ENCODE measurements at places on chromosomes 5 and 9.

DNA sequence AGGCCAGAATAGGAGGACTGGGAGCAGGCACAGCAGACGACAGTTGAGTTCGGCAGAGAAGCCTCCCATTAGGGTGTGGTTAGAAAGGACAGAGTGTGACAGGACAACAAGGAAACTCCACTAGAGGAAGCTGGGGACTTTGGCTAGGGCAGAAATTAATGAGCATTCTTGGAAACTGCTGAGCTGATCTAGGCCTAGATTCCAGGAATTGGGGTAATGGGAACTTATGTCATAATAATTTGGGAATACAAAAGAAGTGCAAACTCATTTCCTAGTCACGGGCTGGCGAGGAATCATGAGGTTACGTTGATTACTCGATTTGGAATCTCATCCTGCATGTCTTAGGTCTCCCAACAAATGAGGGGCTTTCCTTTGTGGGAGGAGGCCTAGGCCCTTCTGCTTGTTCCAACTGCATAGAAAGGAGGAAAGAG, 144.6 kb upstream of the RPS23 start:
- DNase-seq: no peak

DNA sequence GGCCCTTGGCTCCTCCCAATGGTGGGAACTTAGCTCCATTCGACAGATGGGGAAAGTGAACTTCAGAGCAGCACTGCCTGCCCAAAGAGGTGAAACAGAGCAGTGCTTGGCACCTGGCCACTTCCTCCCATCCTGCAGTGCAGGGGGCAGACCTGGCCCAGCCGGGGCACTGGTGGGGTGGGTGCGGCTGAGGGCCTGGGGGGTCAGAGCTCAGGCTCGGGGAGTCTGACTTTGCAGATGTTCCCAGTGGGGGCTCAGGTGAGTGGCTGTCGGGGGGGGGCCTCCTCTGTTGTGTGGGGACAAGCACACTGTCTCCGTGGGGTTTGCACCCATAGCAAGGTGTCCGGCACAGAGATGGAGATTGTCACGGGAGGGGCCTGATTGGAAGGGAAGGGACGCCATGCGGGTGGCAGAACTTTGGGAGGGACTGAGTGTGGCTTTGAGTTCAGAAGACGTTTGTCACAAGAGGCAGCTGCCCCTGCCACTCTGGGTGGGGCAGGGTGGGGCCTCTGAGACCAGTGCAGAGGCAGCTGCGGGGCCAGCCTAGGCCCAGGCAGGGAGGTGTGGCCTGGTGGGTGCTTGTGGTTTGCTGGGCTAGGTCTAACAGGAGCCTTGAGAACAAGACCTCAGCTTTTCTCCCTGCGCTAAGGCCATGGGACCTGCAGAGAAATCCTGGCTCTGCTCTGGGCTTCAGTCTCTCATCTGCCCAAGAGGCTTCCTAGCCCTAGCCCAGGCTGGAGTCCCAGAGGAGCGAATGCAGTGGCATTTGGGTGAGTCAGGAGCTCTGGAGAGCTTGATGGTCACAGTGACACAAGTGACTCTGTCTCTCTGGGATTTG, 2.5 kb downstream of the MYMK start:
- no peak for DNase-seq

DNA sequence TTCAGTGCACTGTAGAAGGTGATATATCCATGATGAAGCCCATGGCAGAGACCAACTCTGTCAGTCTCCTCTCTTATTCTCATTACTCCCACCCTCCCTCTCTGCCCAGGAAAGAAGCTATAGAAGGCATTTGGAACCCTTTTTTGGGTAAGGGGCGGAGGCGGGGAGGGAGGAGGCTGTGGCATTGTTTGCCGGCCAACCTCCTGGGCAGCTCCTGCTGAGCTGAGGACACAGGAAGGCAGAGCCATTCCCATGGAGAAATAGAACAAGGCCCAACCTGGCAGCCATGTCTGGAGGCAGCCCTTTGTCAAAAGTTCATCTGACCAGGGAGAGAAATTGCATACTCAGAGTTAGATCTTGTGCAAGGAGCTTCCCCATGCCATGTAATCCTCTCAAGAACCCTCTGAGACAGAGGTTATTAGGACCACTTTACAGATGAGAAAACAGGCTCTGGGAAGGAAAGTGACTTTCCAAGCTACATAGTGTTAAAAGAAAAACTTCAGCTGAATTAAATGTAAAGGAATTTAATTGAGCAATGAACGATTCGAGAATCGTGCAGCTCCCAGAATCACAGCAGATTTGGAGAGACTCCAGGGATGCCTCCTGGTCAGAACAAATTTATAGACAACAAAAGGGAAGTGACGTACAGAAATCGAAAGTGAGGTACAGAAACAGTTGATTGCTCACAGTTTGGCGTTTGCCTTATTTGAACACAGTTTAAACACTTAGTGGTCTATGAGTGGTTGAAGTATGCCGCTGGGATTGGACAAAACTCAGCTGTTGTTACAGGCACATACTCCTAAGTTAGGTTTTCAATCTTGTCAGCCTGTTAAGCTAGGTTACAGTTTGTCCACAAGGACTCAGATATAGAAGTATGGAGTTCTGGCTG, 158.6 kb downstream of the MELK start:
- DNase-seq: no peak

DNA sequence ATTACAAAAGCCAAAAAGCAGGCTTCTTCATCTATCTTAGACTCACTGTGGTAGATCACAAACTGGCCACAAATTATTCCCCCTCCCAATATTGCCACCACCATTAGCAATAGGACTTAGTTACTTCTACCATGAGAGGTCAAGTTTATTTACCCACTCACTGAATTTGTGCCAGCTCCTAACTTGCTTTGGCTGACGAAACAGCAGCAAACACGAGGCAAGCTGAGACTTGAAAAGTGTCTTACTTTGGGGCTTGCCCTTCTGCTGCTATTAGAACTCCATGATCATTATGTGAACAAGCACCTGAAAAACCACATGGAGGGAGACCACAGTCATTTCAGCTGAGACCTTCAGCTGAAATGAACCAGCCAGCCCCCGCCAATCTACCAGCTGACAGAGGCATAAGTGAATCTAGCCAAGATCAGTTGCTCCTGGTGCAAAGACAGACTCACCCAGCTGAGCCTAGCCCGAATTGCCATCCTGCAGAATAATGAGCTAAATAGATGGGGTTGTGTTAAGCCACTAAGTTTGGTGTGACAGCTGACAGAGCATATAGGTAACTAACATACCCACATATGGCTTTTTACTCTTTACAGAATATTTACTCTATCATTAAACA, 5.7 kb downstream of the WDR41 start:
- DNase-seq: no peak

- DNase-seq: no peak
Measured at GRCh38 chr5:61732796-61733195, 400.7 kb downstream of the ZSWIM6 start.

DNA sequence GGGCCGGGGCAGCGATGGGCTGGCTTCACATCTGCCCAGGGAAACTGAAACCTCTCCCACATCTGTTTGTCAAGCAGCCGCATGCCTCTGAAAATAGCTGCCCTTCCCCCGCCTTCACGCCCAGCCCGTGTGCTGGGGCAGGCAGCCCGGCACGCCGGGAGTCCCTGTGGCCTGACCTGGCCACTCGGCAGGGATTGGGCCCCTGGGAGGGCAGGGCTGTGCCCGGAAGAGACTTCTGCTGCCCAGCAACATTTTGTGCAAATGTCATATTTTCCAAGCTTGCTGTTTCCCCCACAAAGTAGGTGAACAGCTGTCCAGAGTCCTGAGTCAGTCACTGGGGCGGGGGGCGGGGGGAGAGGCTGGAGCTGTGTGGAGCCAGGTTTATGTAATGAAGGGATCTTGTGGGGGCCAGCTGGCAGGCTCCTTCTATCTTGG, 8.2 kb downstream of the COL27A1 start:
- peak; percentile 49 for DNase-seq

GRCh38 chr9:113187929-113188595, 33.0 kb downstream of the FKBP15 start:
- DNase-seq: peak; percentile 75

GRCh38 chr9:35277171-35277520, 115.3 kb downstream of the UNC13B start:
- no peak for DNase-seq

- peak; percentile 13 for DNase-seq
Measured at GRCh38 chr5:39169081-39169480, 50.3 kb downstream of the FYB1 start.

DNA sequence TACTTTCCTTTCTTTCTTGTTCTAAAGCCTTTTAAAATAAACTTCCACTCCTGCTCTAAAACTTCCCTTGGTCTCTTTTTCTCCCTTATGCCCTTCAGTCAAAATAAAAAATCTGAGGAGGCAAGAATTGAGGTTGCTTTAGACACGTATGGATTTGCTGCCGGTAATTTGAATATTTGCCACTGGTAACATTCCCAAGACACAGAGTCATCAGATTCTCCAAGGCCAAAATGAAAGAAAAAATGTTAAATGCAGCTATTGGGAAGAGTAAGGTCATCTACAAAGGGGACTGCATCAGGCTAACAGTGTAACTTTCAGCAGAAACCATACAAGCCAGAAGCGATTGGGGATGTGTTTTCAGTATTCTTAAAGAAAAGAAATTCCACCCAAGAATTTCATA, 311.1 kb downstream of the CDH18 start:
- DNase-seq: peak; percentile 1

- no peak for DNase-seq
Measured at GRCh38 chr9:123397975-123398374, 42.0 kb downstream of the CRB2 start.

DNA sequence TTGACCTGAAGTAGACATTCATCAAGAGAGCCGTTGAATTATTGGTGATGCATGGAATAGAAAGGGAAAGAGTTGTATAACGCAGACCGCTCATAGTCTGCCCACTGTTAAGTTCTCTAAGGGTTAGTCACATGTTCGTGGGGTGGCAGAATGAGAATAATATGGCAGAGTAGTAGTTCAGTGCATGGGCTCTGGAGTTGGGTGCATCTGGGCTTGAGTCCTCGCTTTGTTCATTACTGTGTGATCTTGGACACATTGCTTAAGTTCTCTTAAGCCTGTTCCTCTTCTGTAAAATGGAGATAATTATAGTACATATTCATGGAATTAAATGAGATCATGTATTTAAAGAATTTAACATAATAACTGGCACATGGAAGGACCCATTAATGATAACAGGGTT, 23.6 kb downstream of the TNPO1 start:
- no peak for DNase-seq

GRCh38 chr9:37707748-37708147, 45.9 kb upstream of the TRMT10B start:
- no peak for DNase-seq

DNA sequence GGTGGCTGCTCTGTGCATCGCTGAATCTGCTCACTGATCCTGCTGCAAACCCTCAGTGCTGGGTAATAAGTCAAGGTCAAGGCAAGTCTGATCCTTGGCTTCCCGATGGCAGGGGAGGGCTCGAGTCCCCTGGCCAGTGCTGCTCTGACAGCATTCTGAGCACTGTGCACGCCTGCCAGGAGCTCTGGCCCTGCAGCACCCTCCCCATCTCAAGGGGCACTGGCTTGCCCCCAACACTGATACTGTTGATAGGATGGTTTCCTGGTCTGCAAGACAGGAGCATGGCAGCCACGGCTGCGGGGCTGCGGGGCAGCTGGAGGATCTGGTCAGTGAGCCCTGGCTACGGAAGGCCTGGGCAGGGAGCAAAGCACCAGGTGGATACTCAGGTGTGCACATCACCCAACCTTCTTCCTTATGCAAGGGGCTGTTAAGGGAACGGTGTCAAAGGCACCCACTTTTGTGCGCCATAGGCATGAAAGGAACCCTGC, 71.8 kb downstream of the SECISBP2 start:
- DNase-seq: no peak

- DNase-seq: no peak
Measured at GRCh38 chr5:96651047-96651446, 11.1 kb upstream of the CAST start.

- no peak for DNase-seq
Measured at GRCh38 chr9:94031946-94032345, 52.3 kb upstream of the PTPDC1 start.

- DNase-seq: no peak
Measured at GRCh38 chr5:163478126-163478981, 17.9 kb downstream of the HMMR start.

DNA sequence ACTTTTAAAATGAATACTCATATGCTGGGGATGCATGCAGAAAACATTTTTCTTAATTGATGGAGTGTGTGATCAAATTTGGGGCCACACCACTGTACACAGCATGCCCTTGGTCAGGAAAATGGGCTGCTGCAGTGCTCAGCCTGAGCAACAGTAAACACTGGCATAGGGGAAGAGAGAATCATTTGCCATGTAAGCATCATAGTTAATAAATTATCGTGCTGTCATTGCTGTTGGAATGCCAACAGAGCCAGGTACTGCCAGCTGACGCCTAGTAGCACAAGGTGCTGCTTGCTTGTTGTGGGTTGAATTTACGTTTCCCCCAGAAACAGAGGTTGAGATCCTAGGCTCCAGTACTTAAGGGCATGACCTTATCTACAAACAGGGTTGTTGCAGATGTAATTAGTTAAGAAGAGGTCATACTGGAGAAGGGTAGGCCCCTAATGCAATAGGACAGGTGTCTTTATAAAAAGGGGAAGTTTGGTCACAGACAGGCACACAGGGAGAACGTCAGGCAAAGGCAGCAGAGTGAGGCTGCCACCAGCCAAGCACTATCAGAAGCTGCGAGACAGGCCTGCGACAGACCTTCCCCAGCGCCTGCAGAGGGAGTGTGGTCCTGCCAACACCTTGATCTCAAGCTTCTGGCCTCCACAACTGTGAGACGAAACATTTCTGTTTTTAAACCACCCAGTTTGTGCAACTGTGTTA, 25.3 kb downstream of the DAP start:
- no peak for DNase-seq

DNA sequence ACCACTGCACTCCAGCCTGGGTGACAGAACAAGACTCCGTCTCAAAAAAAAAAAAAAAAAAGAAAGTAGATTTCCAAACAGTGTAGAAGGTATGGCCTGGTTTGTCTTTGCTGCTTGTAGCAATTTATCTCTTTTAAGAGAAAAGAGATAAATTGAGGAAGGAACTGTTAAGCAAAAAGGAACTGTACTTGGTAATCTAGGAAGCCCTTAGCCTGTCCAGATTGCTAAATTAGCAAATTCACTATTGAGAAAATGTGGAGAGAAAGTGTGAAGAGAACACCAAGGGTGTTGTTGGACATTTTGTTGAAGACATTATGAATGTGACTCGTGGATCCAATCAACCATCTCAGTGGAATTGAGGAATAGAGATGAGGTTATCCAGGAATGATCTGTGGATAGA, 13.0 kb upstream of the SUSD3 start:
- no peak for DNase-seq

DNA sequence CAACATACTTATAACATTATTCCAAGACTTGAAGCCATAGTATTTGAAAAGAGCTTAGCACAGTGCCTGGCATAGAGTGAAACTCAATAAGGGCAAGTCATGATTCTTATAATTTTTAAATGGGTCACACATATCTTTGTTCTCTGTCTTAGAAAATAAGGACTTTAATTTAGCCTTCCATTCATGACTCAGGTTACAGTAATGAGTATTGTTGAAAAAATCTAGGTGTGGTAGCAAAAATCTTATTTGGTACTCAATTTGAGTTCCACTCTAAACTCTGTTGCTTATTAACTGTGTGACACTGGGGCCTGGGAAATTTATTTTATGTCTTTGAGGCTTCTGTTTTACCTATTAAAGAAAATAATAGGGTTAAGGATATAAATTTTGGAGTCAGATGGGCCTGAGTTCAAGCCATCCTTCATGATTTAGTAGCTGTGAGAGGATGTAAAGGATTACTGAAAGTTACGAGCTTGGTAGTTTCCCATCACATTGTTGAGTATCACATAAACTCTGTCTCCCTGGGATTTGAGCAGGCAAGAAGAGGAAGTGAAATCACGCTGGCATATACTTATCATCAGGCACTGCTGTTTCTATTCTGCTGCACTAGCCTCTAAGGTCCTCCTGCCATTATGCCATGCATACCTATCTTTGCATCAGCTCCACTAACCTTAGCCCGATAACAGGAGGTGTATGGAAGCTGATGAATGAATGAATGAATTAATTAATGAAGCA, 1.5 kb downstream of the SPINK9 start:
- no peak for DNase-seq

All from fibroblast of the conjunctiva (primary cell).